ENCODE measurements at places on chromosomes 11 and 22.

- no peak for DNase-seq
Measured at GRCh38 chr11:43358279-43358800, 380 bp upstream of the TTC17 start.

GRCh38 chr22:37662039-37662438, 3.5 kb downstream of the PDXP start:
- DNase-seq = no peak

DNA sequence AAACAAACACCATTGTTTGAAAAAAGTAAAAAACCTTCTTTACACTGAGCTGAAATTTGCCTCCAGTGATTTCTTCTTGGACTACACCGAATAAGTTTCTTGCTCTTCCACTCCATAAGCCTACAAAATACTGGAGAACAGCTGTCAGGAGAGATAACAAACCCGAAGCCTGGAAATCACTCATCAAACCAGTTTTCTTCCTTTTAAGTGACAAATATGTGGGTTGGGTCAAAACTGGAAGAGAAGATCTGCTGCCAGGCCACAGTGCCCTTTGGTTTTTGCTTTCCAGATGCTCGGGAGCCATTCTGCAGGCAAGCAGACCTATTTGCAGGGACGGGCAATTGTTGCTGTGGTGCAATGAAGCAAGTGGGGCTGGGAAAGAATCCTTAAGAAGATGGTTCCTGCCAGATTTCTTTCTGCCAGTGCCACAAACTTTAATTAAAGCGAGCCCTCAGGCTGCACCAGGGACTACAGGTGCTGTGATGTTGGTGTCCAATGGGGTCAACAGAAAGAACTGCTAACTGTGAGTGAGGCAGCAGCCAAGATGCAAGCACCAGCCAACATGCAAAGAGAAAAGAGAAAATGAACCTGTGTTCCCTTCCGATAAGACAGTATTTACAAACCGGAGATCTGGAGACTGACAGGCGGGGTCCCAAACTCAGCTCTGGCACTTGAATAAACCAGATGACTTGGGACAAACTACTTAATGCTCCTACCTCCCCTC, 44.8 kb upstream of the SMCO4 start:
- DNase-seq = no peak

DNA sequence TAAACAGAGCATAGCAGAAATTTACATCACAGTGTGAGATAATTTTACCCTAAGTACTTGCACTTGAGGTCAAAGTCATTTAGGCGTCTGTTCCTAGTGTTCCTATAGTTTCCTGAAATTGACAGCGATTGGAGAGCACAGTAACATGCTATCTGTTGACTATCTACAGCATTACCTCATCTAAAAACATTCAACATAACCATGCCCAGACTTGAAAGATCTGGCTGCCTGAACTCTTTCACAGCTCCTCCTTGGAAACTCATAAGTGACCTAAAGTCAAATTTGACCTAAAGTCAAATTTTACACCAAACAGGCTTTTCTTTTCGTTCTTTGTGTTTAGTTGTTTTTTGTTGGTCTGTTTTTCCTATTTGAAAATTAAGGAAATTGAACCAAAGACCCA, 233.8 kb upstream of the UBASH3B start:
- no peak for DNase-seq

GRCh38 chr11:42773729-42774128, 538.1 kb upstream of the API5 start:
- DNase-seq = no peak

- no peak for DNase-seq
Measured at GRCh38 chr11:57552479-57552878, 15.0 kb downstream of the UBE2L6 start.

GRCh38 chr11:118672846-118673245, 6.6 kb downstream of the TREH start:
- no peak for DNase-seq

DNA sequence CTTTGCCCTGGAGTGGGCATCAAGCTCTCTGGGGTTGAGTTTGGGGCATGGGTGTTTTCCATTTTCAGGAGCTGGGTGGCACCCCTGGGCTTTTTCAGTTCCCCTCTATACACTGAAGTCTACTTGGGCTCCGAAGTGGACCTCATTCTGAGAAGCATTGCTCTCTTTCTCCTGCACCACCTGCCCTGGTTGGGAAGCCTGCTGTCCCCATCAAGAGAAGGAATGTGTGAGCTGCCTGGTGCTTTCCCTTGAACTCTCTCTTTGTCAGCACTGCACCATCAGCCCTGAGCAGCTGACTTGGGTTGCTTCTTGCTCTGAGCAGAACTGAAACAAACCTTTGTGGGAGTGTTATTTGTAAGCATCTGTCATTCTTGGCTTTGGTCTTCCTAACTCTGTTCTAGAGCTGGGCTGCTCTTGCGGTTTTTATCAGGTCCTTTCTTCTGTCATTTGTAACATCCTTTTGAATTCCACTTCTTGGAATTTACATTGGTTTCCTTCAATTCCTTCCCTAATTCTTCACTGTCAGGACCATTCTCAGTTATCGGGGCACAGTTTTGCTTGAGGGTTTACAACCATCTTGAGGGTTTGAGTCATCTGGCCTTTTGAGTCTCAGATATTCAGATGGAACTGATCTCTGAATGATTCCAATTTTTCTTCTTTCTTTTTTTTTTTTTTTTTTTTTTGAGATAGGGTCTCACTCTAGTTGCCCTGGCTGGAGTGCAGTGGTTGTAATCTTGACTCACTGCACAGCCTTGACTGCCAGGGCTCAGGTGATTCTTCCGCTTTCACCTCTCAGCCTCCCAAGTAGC, 20.5 kb downstream of the UBE2L3 start:
- no peak for DNase-seq

DNA sequence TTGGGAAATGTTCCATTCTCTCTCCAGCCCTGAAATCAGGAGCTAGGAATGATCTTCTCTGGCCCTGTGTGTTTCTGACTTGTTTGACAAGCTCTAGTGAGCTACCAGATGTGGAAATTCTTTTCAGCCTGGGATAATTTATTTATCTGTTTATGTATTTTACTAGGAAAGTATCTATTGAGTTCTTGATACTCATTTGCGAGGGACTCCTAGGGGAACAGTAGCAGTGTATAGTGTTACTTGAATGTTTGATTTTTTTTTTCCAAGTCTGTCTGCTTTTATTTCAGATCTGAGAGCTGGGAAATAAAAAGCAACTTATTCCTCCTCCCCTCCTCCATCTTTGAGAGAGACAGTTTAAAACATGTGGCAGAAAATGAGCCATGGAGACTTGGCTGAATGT, 92.5 kb downstream of the ALX4 start:
- no peak for DNase-seq

- DNase-seq = no peak
Measured at GRCh38 chr22:30046716-30047363, 33.4 kb upstream of the HORMAD2 start.

- no peak for DNase-seq
Measured at GRCh38 chr22:48883211-48883960, 944.3 kb downstream of the BRD1 start.
